ENCODE measurements at places on chromosomes 7 and 10.

DNA sequence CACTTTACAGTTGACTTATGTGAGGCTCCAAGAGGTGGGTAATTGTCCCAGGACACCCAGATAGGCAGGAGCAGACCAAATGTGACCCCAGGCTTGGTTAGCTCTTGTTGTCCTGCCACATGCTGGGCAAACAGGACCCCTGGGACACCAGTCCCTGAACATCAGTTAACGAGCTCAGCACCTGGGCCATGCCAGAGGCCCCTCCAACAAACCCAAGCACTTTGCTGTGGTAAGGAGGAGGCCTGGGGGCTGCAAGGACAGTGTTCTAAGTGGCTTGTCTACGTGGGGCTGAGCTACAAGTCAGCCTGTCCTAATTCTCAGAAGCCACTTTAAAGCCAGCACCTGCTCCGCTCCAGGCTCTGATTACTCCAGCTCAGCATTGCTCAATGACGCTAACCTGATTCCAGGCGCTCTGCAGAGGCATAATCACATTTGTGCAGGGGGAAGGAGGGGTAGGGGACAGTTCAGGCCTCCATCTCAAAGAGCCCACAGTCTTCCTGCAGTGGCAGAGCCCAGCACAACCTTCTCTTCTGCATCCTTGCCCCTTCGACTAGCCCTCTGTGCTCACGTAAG, 57.2 kb downstream of the DDC start:
- no peak for DNase-seq

- DNase-seq = no peak
Measured at GRCh38 chr10:96610817-96611216, 24.0 kb upstream of the TM9SF3 start.

- no peak for DNase-seq
Measured at GRCh38 chr7:73487486-73487885, 34.6 kb downstream of the BAZ1B start.

- DNase-seq = no peak
Measured at GRCh38 chr7:20170633-20171032, 46.6 kb downstream of the MACC1 start.

- no peak for DNase-seq
Measured at GRCh38 chr10:5416981-5417380, 4.6 kb downstream of the NET1 start.

DNA sequence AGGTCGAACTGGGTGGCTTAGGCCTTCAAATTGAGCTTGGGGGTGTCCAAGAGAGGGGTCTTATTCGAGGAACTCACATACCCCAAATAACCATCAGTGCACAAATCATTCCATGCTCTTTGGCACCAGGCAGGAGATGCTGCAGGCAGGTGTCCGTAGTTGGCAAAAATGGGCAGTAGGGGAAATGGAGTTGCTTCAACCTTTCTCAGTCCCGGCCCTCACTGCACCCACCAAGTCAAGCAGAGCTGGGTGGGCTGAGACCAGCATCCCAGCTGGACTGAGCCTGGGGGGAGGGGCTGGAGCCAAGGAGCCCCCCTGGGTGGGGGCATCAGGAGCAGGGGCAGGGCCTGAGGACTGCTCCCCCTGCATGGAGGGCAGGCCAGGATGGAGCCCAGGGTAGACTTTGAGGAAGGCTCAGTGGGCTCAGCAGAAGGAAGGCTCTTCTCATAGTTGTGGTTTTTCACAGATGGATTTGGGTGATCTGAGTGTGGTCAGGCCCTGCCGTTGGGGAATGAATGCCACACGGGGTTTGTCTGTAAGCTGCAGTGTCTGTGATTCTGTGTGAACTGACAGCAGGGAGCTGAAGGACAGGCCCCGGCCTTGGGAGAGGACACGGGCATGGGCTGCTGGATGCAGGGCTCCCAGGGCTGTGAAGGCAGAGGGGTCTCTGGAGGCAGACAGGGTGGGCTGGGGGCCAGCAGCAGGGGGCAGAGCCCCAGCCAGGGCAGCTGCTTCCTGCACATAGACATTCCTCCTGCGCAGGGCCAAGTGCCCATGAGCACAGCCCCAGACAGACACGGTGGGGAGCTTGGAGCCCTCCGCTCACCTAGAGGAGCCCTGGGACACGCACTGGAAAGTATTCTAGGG, 144.5 kb downstream of the ADCY1 start:
- no peak for DNase-seq

DNA sequence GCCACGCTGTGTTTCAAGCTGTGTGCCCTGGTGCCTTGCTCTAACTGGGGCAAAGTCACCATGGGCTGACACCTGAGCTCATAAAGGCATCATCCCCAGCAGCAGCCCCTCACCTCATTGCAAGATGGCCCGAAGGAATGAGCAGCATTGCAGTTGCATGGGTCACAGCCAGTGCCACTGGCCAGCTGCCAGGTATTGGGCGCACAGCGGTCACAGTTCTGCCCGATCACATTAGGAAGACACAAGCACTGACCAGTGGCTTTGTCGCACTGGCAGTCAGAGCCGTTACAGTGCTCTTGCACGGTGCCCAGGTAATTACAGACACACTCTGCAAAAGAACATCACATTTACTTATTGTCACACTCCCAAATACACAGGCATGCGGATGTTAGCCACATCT, 51.1 kb downstream of the LAMB1 start:
- no peak for DNase-seq

GRCh38 chr10:29078919-29079318, 210.0 kb upstream of the LYZL1 start:
- no peak for DNase-seq

DNA sequence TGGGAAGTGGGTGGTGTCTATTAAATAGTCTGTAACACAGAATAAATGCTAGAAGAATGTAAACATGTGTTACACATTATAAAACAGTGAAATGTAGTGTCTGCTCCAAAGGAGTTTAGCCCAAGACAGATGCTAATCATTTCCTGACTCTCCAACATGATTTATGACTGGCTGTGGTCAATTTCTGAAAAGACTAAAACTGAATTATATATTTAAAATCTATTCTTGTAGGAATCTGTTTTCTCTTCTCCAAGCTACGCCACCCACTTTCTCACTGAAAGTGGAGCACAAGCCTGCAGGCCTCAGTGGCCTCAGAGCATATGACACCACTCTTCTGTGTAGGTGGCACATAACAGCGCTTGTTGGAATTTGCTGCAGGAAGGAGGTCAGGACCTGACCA, 44.4 kb downstream of the CTTNBP2 start:
- DNase-seq = no peak

DNA sequence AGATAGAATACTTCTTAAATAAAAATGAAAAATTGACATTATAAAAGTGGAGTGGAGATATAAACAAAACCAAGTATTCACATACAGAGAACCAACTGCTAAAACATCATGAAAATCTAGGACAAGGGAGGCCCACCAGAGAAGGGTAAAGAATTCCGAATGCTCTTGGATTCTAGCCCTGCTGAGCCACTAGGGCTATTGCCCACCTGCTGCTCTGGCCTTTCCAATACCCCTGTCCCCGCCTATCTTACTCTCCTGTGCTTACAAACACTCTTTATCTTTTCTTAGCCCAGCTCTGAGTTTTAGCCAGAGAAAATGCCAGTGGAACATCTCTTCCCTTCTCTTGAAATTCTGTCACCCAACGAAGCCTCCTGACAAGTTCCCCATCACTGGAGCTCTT, 100.3 kb downstream of the MACC1 start:
- DNase-seq = no peak

Measured in urothelium cell line (cell line).